ENCODE measurements at places on chromosomes 2 and 18.
A peak's percentile ranks its signal among the peaks of the same experiment; 100 is the strongest.

- DNase-seq: no peak
These were observed 15.6 kb upstream of the MC2R start for GRCh38 chr18:13930964-13931363.

- no peak for DNase-seq
These were observed 78.1 kb downstream of the SPP2 start for GRCh38 chr2:234128606-234129005.

GRCh38 chr2:237132799-237133198 lies 47.1 kb downstream of the COPS8 start:
- DNase-seq: no peak

DNA sequence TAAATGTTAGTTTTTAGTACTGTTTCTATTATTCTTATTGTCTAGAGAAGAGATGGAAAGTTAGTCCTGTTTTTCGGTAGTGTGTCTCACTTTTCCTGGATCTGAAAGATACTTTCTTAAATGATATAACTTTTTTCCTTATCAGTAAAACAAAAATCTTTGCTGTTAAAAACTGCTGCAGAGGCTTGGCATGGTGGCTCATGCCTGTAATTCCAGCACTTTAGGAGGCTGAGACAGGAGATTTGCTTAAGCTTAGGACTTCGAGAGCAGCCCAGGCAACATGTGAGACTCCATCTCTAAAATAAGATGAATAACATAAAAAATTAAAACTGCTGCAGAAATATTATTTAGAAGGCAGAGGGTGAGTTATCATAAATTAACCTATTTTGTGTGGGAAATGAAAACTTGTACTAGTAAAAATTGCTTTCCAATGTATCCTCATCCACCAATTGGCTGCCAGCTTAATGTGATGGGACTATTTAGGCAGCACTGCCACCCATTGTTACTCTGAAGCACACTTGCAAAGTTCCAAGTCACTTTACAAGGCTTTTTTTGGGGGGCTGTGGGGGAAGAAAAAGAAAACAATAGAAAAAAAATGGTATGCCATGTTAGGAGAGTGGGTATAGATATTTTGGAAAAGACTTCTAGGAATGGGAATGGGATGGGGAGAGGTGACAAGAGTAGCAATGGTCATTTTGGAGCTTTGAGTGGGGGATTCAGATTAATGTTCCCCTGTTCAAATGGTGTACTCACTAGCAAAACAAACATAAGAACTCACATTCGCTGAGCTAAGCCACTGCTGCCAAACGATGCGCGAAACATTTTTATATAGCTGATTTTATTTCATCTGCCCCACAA lies 62.7 kb downstream of the MEIS1 start:
- no peak for DNase-seq

- no peak for DNase-seq
These were observed 81.7 kb upstream of the CCDC85A start for GRCh38 chr2:56102098-56102497.

DNA sequence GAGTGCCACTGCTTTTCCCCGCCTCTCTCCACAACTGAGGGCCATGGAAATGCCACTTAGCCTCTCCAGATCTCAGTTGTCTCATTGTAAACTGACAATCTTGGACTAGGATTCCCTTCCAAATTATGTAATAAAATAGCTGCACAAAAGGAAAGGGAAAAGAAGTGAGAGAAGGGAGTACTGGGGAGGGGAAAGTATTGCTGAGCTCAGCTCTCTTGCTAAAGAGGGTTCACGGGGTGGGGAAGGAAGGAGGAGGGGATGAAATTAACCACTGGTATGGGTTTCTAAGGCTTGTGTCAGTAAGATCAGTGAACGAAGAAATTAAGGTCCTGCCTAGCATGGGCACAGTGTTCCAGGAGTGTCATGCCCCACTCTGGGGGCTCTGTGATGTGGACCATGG lies 417.3 kb downstream of the TGIF1 start:
- DNase-seq: no peak

GRCh38 chr2:241801611-241802420 lies 7.2 kb upstream of the NEU4 start:
- no peak for DNase-seq

DNA sequence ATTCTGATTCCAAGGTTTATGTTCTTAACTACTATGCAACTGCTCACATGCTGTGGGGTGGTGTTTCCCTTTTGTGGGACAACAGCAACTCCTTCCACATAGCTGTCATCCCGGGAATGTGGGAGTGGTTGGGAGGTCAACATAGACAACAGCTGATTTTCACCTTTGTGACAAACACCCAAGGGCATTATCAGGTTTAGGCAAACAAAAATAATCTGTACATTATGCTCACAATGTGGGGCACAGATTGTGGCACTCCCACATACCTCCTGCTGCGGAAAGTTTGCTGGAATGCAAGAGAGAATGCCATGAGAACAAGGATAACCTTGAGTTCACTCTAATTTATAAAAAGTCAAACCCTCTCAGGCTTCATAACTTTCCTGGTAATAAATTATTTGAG lies 582.6 kb downstream of the CNTNAP5 start:
- DNase-seq: no peak

DNA sequence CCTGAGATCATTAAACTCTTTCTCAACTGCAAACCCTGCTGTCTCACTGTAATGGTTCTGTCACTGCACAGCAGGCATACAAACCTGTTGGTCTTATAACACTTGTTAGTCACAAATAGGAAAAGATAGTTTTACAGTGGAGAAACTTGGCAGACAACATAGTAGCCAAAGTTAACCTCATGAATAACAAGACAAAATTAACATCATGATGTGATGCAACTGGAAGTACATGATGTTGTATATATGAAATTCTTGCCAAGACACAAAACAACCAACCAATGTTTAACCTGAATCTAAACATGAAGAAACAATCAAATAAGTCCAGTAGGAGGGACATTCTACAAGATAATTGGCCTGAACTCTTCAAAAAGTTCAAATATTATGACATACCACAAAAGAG lies 189.3 kb downstream of the RNF152 start:
- no peak for DNase-seq

DNA sequence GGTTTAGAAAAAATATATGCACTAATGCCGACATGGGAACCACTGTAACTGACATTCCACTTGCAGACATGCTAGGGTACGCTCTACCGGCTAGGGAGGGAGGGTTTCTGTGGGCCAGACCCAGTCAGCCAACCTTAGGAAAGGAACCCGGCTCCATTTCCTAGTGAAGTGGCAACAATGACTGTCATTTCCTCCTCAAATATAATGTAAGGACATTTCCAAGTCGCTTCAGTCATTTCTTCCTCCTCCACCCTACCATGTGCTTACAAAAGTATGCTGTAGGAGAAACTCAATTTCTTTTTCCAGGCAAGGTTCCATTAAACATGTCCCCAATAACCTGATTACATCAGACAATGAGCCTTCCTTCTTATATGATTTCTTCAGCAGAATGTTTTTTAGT lies 64.3 kb upstream of the PSMD14 start:
- no peak for DNase-seq

DNA sequence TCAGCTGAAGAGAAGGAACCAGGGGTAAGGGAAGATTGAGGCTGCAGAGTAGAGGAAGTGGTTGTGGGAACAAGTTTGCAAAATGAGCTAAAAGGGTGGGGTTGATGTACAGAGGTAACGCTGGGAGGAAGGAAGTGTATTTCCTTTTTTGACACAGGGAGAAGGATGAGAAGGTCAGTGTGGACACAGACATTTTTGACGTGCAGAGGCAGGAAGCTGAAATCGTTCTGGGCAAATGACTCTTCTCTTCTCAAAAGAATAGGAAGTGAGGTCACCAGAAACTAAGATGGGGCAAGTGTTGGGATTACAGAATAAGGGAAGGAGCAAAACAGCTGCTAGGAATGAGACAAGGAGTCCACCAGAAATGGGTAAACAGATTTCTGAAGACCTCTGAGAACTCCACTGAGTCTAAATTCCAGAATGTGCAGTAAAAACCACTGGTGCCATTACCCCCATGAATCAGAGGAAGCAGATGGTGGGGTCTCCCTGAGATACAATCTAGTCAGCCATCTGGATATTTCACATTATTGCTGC lies 20.0 kb upstream of the RNF149 start:
- peak; percentile 94 for DNase-seq

GRCh38 chr2:128455721-128456050 lies 137.0 kb upstream of the HS6ST1 start:
- DNase-seq: no peak

GRCh38 chr2:218805627-218806026 lies 23.7 kb downstream of the CYP27A1 start:
- no peak for DNase-seq

GRCh38 chr18:61572084-61572655 lies 238.9 kb downstream of the CDH20 start:
- DNase-seq: no peak

DNA sequence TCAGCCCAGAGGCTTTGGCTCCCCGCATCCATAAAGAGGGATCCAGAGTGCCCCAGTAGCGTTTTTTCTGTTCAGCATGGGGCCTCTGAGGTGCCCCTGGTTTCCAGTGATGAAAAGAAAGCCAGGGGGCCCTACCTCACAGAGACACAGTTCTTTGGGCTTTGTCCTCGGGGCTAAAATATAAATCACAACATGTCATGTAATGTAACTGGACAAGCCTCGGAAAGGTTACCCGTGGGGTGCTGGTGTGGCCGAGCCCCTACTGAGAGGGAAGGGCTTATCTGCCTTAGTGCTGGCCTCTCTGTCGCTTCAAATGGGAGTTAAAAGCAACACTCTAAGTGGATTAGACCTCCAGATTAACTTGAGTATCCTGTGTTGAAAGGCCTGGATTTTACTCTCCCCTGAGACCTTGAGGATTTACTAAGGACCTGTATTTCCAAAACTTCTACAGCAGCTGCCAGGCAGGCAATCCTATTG lies 251.6 kb upstream of the APCDD1 start:
- DNase-seq: no peak

DNA sequence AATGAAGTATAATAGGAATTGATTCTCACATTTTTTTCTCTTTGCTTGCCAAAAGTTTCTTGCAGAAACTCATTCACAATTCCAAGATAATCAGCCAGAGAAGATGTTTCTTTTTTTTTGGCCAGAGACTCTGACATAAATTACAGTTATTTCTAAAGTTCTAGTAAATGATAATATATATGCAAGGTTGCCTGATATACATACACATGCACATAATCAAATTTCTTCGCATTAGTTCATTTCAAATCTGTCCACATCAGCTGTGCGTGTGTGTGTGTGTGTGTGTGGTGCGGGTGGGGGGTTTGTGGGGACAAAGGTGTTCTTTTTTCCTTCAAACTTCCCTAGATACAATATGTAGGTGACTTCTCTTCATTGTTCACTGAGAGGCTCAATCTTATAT lies 33.2 kb downstream of the OSGEPL1 start:
- no peak for DNase-seq

- DNase-seq: no peak
These were observed 18.7 kb upstream of the NUP35 start for GRCh38 chr2:183105402-183106134.

- DNase-seq: no peak
These were observed 67.0 kb downstream of the PMS1 start for GRCh38 chr2:189851174-189851826.

DNA sequence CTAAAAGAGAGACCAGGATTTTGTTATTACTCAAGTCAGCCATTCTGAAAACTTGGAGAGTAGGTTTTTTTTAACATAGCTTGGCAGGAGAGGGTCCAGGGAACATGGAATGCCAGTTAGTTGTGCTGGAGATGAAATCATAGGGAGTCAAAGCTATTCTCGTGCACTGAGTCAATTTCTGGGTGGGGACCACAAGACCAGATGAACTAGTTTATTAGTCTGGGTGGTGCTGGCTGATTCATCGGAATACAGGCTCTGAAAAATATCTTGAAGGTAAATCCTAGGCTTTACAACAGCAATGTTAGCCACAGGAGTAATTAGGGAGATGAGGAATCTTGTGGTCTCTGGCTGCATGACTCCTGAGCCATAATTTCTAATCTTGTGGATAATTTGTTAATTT lies 921.4 kb downstream of the TRIB2 start:
- DNase-seq: no peak

GRCh38 chr2:3169106-3169870 lies 208.3 kb downstream of the EIPR1 start:
- DNase-seq: no peak

DNA sequence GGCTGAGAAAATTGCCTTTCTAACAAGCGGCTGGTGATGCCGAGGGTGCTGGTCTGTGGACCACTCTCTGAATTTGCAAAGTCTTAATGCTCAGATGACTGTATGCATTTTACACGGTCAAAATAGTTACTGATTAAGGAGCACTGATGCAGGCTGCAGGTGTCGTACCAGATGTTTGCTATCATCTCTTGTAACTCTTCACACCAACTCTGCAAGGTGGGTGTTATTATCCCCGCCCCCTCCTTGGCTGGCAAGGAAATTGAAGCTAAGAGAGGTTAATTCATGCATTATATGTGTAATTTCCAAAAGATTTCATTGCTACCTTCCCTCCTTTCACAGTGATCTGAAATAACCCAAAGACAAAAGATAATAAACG lies 13.0 kb upstream of the LBH start:
- DNase-seq: no peak

DNA sequence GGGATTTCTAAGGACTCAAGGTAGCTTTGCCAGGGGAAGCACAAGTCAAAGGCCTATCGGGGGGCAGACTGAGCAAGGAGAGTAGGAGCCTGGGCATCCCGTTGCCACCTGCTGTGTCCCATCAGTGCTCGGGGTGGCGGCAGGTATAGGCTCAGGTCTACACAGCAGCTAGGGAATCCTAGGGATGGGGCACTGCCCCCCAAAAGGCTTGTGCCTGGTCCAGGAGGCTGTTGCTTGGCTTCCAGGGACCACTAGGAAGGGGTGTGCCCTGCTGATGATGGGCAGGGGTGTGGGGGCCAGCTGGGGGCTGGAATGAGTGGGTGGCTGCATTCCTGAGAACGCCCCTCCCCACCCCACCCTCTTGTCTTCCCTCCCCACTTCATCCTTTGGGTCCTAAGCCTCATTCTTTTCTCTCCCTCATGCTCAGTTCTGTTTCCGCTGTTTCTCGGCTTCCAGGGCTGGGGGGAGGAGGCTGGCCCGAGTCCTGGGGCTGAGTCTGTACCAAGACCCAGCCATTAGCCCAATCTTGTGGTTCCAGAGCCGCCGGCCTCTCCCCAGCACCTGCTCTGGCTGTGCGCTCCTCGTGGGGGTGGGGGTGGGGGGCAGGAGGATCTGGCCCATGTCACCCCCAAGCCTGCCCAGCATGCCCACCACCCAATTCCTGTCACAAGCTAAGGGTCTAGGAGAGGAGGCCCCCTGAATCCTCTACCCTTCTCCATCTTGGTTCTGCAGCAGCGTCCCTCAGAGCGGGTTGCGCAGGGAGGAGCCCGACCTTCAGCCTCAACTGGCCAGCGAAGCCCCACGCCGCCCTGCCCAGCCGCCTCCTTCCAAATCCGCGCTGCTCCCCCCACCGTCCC lies 12.8 kb downstream of the SPEG start:
- DNase-seq: no peak
